ENCODE measurements at places on chromosomes 4 and X.

DNA sequence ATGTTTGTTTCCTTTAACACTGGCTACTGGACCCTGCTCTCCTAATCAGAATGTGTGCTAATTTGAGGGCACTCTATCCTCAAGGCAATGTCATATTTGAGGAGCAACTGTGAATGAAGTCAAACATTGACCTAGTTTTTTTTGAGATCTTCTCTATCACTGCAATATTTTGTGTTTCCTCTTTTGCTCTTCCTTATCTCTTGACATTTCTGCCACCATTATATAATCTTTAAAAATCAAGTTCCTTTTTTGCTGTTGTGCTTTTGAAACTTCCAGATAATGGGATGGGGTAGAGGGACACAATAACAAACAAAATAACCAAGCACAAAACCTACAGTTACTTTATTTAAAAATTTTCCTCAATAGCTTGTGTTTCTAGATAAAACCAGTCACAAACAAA lies 7.4 kb upstream of the WDFY3 start:
- DNase-seq: no peak

- DNase-seq: no peak
Measured at GRCh38 chr4:165682611-165683010, 190.4 kb upstream of the TLL1 start.

GRCh38 chr4:39792128-39792527 lies 94.2 kb downstream of the UBE2K start:
- no peak for DNase-seq

DNA sequence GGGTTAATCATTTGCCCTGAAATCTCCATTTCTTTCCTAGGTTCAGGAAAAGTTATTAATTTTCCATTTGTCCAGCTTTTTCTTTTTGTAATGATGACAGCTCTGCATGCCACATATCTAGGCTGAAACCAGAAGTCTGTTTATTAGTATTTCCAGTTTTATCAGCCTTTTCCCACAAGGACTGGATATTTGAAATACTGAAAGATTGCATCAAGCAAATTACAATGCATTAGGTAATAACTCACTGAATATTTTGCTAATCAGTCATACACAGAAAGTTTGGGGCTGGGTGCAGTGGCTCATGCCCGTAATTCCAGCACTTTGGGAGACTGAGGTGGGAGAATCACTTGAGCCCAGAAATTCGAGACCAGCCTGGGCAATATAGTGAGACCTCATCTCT lies 21.5 kb downstream of the SLC9A7 start:
- peak; percentile 42 for DNase-seq

DNA sequence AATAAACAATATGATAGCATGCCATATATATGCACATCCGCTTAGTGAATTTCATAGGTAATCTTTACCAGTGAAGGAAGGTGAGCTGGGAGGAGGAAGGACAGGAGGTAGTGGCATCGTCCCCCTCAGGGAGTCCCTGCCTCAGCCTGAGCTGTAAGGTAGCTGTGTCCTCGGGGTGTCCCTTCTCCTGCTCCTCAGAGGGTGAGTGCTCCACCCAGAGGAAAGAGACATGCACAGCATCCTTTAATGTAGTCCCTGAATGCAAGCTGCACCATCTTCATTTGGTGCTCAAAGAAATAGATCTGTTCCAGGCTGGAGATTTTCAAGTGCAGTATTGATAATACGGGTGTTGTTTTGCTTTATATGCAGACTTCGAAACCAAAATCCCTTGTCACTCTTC lies 330.4 kb upstream of the SFRP2 start:
- DNase-seq: peak; percentile 17

All from adipocyte (in vitro differentiated cells).